ENCODE measurements at places on chromosomes 7 and 10.
A peak's percentile ranks its signal among the peaks of the same experiment; 100 is the strongest.

DNA sequence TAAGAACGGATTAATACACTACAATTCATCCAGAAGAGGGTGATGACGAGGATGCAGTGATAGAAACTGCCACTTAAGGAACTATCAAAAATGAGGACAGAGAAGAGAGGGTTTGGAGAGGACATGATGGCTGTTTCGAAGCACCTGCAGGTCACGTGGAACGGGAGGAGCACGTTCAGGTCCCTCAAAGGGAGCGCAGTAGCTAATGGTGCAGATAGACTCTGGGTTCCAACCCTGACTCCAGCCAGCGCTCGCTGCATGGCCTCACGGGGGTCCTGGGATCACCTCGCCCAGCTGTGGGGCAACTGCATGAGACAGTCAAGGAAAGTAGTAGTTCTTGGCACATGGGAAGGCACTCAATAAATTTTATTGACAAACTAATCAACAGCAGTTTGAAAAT, 208.6 kb upstream of the RNF32 start:
- no peak for DNase-seq

DNA sequence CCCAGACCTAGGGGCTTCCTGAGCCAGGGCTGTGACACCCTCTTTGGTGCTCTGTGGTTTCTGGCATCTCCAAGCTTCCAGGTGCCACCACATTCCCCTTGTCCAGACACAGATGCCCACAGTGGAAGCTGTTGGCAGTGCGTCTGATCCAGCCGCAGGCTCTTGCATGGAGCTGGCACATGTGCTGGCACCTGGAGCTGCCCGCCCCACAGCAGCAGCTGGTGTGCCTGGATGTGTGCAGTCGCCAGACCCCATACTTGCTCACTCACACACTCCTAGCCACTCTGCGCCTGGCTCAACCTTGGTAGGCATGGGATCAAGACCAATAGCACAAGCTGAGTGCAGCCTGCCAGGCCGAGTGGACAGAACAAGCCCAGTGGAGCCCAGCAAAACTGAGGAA, 106.5 kb downstream of the LYZL1 start:
- DNase-seq, result no peak

DNA sequence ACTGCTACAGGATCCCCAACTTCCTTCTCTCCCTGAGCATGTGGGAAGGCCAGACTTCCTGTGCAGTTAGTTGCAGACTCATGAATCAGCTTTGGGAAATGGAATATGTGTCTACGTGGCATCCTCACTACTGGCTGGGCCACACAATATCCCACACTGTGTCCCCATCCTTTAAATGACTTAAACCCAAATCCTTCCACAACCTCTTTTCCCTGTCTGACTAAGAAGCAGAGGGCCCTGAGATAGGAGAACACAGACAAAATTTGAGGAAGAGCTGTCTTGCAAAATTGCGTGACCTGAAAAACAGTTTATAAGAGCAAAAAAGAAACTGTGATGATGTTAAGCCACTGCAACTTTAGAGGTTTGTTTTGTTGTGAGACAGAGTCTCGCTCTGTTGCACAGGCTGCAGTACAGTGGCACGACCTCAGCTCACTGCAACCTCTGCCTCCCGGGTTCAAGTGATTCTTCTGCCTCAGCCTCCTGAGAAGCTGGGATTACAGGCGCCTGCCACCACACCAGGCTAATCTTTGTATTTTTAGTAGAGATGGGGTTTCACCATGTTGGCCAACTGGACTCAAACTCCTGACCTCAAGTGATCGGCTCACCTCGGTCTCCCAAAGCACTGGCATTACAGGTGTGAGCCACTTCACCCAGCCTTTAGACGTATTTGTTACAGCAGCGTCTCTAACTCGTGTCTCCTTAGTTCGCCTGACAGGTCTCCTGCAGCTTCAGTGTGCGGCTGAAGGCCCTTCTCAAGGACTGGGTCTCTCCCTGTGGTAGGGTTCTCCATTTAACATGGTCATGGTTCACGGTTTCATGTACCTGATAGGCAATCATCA, 46.9 kb upstream of the SFMBT2 start:
- DNase-seq, result no peak

DNA sequence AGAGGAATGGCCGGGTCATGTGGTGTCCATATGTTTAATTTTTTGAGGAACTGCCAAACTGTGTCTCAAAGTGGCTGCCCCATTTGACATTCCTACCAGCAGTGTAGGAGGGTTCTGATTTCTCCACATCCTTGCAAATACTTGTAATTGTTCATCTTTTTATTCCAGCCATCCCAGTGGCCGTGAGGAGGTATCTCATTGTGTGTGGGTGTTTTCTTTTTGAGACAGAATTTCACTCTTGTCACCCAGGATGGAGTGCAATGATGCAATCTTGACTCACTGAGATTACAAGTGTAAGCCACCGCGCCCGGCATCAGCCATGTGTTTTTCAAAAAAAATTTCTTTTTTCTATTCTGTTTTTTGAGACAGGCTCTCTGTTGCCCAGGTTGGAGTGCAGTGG, 38.7 kb upstream of the DLG5 start:
- peak; percentile 97 for DNase-seq

DNA sequence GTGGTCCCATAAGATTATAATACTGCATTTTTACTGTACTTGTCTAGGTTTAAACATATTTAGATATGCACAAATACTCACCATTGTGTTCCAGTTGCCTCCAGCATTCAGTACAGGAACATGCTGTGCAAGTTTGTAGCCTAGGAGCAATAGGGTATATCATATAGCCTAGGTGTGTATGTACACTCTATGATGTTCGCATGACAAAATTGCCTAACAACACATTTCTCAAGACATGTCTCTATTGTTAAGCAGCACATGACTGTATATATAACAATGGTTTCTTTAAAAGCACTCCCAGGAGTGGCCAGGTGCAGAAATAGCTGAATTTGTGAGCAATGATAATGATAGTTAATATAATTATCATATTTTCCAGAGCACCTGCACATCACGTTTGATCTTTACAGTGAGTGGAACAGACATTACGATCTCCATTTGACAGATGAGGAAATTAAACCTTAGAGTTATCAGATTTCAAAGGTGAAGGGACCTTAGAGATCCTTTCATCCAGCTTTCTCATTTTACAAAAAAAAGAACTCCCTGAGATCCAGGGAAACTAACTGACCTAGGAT, 99.2 kb upstream of the PDCD4 start:
- DNase-seq, result no peak

DNA sequence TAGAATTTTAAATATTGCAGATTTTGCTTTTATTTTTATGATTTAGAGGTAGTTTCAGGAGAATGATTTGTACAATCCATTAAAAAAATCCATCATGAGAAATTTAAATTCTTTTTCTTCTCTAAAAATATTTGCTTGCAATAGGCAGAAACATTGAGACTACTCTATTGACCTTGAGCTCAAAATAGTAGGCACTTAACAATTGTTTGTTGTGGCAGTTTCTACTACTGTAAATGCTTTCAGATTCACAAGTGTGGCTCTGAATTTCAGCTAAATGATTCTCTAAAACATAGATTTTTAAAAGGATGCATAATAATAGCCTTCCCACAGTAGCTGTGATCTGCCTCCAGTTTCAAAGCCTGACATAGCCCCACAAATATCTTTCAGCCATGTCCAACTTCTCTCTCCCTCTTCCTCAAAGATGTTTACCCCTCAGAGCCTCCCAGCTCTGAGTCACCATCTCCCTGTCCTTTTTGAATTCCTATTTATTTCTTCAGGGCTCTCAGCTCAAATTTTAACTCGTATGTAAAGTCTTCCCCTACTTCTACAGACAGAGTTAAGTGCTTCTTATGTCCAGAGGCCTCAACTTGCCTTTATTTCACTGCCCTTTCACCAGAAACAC, 160.5 kb downstream of the AOAH start:
- peak; percentile 0 for DNase-seq

GRCh38 chr10:60029475-60029874, 123.1 kb upstream of the CCDC6 start:
- DNase-seq, result no peak

DNA sequence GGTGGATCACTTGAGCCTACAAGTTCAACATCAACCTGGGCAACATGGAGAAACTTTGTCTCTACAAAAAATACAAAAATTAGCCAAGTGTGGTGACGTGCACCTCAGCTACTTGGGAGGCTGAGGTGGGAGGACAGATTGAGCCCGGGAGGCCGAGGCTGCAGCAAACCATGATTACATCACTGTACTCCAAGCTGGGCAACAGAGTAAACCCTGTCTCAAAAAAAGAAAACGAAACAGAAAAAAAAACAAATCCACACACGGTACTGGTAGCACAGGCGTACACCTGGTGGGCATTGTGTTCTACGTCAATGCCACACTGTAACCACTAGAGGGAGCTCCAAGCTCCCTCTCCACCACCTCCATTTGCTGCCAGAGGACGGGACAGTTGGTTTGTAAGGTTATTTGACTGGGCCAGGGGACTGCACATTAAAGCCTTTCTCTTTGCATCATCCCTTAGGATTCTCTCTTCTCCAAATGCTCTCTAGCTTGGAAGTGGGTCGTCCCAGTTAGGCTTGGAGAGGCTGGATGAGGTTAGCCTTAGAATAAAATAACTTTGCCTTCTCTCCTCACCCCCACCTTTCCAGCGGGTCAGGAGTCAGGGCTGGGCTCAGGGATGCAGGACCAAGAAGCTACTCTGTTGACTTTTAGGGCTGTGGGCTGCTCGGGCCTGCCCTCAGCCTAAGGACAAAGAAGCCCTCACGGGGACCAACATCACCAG, 130.8 kb downstream of the SORBS1 start:
- peak; percentile 53 for DNase-seq

DNA sequence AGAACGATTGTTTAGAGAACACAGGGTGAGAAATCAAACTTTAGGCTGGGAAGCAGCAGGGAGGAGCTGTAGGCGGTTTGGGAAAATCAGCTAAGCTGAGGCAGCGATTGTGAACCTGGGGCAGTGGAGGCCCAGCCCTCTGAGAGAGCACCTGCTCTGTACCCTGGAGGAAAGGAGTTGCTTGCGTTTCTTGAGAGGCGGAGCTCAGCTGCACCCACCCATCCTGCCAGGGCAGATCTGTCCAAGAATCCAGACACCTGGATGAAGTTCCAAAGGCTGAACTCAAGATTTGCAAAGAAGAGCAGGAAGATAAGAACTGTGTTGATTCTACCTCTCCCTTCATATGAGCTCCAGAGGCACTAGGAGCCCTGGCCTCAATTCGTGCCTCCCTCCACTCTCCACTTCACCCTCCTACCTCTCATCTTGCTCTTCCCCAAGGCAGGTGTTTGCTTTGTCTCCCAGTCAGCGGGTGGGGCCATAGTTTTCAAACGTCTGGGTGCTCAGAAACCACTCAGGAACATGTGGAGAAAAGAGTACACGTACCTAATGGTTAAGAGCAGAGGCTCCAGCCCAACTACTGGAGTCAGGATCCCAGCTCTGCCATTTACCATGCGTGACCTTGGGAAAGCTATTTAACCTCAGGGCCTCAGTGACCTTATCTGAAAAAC, 21.5 kb upstream of the TMEM213 start:
- no peak for DNase-seq

GRCh38 chr7:88310956-88311674, 4.4 kb upstream of the STEAP4 start:
- DNase-seq, result no peak

GRCh38 chr7:147982307-147982706, 608.3 kb upstream of the C7orf33 start:
- DNase-seq, result no peak

All from AG10803 (cell line).